ENCODE measurements at places on chromosomes 11 and 22. TPM values are rescaled to one million over a fixed set of nuclear protein-coding genes. Genes with fewer than 3 reads are reported as not detected.

The PDGFB gene
- 2.9 TPM for total RNA-seq

The NLRP10 gene
- total RNA-seq, result not detected

The DSCAML1 gene
- not detected for total RNA-seq

The WBP2NL gene
- 0.19 TPM for total RNA-seq

The JHY gene
- not detected for total RNA-seq

The NLRP14 gene
- total RNA-seq, result 0.51 TPM

The DNAJB13 gene
- total RNA-seq, result 0.22 TPM

All from Karpas-422 (cell line).